NCI-H1930 (cell line): ENCODE measurements at places on chromosomes 13 and 19.
A peak's percentile ranks its signal among the peaks of the same experiment; 100 is the strongest.

DNA sequence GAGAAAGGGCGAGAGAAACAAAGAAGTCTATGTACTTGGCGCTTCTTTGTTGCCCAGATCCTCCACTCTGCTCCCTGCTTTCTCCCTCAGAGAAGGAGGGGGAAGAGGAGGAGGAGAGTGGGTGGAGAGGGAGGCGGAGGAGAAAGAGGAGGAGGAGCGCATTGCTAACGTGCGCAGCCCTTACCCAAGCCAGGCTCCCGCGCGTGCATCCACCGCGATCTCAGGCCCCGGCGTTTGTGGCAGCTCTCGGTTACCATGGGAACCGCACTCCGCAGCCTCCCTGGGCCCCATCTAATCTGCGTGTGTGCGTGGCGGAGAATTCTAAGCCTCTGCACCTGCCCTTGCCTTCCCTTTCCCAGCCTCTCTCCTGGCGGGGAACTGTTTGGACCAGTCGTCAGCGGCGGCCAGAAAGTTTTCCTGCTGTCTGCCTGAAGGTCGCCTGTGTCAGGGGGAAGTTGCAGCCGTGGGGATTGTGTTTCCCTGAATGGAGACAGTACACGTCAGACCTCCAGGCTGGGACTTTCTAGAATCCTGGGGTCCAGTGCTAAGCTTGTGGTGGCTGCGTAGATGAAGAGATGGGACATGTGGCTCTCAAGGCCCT, at the start of gene ERICH6B:
TSS of gene ERICH6B (minus strand) at position 239 of the 601 bp plus-strand sequence. CDS start 18,734 bp downstream, outside the sequence.
- DNase-seq, result peak; percentile 36

- no peak for DNase-seq
Observed at GRCh38 chr19:6276447-6276846, 3.3 kb downstream of the MLLT1 start.

DNA sequence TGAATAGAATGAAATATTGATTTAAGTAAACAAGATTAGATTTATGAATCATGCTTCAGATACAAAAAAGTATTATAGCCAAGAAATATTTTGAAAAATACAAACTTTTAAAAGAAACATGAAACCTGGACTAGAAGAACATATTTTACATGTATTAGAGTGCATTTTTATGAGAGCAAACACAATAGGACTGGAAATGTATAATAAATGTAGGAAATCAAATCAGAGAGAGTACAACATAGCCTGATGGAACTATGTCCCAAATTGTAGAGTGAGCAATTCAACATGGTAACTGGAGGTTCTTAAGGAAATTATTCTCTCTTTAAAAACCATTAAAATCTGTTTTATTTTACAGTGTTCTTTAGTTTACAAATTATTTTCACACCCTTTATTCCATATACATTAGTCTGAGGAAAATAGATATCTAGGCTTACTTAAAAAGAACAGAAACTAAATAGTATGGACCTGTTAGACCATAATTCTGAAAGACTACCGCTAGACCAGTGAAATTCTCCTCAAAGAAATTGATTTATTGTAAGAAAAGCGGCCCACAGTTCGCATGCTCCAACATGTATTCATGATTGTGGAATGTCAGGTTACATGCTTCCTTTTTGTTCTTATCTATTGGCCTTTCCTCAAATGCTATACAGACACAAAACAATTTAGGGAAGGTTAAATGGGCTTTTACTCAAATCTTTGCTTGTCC, 1526.5 kb upstream of the SLC10A2 start:
- no peak for DNase-seq

DNA sequence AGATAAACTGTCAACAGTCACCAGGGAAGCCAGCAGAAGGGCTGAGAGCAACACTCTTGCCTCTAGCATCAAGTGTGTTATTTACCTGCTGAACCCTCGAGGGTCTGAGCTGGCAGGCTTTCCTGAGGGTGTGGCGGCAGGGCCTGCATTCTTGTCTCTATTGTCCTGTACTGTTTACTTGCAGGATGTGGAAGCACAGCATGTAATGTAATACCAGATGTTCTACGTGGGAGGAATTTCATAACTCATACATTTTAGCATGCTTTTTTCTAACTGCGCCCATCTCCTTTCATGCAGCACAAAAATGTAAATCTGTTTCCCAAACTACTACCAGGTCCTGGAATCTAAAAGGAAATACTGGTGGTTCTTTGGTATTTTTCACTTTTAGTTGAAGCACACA, 153.1 kb downstream of the RGCC start:
- no peak for DNase-seq

- DNase-seq, result no peak
Observed at GRCh38 chr13:72303941-72304746, 423.3 kb downstream of the MZT1 start.

GRCh38 chr13:99421271-99421670, 80.0 kb upstream of the TM9SF2 start:
- DNase-seq, result no peak

GRCh38 chr19:39430675-39431593, 4.8 kb downstream of the RPS16 start:
- DNase-seq, result no peak

- DNase-seq, result no peak
Observed at GRCh38 chr13:113046128-113046882, 59.3 kb upstream of the F7 start.

DNA sequence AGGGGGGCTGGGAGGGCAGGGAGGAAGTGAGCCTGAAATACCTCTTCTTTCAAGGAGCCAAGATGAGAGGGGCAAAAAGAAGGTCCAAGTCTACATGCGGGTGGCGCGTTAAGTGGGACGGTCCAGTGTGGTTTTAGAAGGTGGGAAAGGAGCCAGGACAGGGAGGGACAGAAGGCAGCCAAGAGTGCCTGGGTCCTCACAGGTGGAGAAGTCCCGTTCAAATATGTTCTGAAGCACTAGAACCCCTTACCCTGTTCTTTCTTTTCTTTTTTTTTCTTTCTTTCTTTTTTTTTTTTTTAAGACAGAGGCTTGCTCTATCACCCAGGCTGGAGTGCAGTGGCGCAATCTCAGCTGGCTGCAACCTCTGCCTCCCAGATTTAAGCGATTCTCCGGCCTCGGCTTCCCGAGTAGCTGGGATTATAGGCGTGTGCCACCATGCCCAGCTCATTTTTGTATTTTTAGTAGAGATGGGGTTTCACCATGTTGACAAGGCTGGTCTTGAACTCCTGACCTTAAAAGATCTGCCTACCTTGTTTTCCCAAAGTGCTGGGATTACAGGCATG, 7.4 kb downstream of the CAMSAP3 start:
- no peak for DNase-seq

DNA sequence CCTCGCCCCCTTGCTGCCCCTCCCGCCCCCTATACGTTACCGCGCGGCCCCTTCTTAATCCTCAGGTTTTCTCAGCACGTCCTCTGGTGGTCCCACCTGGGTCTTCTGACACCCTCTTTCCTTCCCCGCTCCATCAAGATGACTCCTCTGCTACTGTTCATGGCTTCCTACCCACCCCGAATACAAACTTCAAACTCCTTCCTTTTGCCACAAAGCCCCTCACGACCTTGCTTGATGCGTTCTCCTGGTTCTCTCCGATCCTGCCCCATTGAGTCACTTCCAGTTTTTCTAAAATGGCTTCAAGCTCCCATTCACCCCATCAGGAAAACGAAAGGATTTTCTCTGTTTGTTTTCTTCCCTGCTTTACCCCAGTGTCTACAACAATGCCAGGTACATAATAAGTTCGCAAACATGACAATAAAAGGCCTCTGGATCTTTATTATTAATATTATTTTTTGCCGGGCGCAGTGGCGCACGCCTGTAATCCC, 734 bp upstream of the SERTAD3 start:
- no peak for DNase-seq

DNA sequence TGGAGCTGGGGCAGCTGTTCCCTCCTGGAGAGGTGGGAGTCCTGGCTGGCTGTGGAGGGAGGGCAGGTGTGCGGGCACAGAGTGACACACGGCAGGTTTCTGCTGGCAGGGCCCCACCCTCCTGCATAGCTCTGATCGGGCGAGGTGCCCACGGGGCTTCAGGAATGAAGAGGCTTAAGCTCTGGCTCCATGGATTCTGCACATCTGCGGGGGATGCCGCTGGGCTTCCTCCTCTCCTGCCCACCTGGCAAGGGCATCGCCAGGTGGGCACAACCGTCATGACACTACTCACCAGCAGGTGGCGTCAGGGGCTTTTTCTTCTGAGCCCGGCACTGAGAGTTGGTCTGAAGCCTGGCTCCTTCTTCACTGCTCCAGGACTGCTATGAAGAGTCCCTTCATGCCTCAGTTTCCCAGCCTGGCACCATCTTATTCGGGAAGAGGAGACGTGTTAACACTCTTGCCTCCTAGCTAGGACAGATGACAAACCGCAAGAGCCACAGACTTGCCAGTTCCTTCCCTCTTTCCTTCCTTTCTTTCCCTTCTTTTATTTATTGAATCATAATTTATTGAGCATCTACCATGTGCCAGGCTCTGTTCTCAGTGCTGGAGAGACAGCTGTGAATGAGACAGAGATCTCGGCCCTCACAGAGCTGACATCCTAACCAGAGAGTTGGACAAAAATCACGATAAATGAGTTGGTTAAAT, 15.2 kb upstream of the PAK4 start:
- peak; percentile 35 for DNase-seq

DNA sequence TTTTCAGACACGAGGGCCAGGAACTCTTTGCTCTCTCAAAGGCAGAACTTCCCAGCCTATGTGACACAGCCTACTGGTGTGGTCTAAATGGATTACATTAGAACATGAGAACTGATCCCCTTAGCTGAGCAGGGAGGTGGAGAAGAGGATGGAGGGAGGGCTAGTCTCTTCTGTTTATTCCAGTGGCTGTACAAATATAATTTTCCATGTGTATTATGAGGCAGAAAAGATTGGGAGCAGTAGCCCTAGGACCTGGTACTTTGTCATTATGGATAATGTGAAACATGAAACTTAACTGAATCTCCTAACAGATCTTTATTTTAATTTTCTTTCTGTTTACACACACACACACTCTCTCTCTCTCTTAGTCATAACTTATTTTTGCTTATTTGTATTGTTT, 82.1 kb downstream of the WDFY2 start:
- peak; percentile 73 for DNase-seq

DNA sequence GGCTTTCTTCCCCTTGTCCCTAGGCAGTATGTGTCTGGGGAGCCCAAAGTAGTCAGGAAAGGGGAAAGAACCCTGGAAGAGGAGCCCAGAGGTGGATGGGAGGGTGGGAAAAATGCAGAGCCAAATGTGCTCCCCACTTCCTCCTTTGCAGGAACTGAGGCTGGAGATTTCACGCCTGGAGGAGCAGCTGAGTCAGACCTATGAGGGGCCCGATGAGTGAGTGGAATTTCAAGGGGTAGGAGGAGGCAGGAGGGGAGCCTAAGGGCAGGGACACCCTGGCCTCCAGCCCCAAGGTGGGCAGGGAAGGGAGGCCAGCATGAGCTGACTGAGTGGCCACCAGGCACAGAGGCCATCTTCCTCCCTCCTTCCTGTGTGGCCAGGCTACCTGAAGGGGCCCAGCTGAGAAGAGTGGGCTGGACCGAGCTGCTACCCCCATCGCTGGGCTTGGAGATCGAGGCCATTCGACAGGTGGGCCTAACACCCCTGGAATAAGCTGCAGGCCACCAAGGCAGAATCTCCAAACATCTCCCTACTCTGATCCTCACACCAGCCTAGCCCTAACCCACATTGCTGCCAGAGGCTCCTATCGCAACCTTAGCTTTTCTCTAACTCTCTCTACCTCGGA, 14.3 kb downstream of the PTH2 start:
- DNase-seq, result no peak

GRCh38 chr19:1840541-1841115, 7.7 kb downstream of the REXO1 start:
- DNase-seq, result no peak

GRCh38 chr19:39307046-39307821, 11.0 kb downstream of the IFNL1 start:
- peak; percentile 66 for DNase-seq

GRCh38 chr19:58361900-58362271, 665 bp downstream of the ZNF497 start:
- DNase-seq, result peak; percentile 59
